Thoracic aorta endothelial cell (primary cell): ENCODE measurements at places on chromosomes 3 and 15. TPM values are rescaled to one million over a fixed set of nuclear protein-coding genes. Genes with fewer than 3 reads are reported as not detected.

The AADACL2 gene
- total RNA-seq: not detected in 2 replicates

The PLSCR5 gene
- not detected in 2 replicates for total RNA-seq

The ITIH1 gene
- not detected in 2 replicates for total RNA-seq

The LRRC49 gene
- total RNA-seq: 9.7 and 10.0 TPM in 2 replicates

The PLCH1 gene
- 0.14 and 0.27 TPM in 2 replicates for total RNA-seq

The SLC6A1 gene
- under 0.01 TPM in 1 of 2 replicates, not detected in the other for total RNA-seq

The POLQ gene
- total RNA-seq: 15.7 and 20.5 TPM in 2 replicates

The RCN2 gene
- total RNA-seq: 76.5 and 91.0 TPM in 2 replicates

The SERPINI1 gene
- 0.27 and 1.5 TPM in 2 replicates for total RNA-seq

The C3orf85 gene
- total RNA-seq: not detected in 2 replicates

The CLEC3B gene
- not detected in 2 replicates for total RNA-seq

The ADAMTS9 gene
- 138 and 392 TPM in 2 replicates for total RNA-seq

The SV2B gene
- not detected in 2 replicates for total RNA-seq

The ZXDC gene
- 20.5 and 23.1 TPM in 2 replicates for total RNA-seq

The CFAP44 gene
- total RNA-seq: 5.1 and 6.0 TPM in 2 replicates

The NDN gene
- total RNA-seq: 28.5 and 49.3 TPM in 2 replicates

The LPP gene
- 79.4 and 83.8 TPM in 2 replicates for total RNA-seq

The CCRL2 gene
- 14.6 and 15.4 TPM in 2 replicates for total RNA-seq

The TICRR gene
- total RNA-seq: 10.9 and 16.2 TPM in 2 replicates

The HIGD2B gene
- not detected in 2 replicates for total RNA-seq

The HACL1 gene
- total RNA-seq: 40.2 and 49.3 TPM in 2 replicates

The CD200R1 gene
- total RNA-seq: 0.07 TPM in 1 of 2 replicates, not detected in the other

The DGKG gene
- 0.13 and 0.36 TPM in 2 replicates for total RNA-seq

The ACTRT3 gene
- 5.3 and 5.6 TPM in 2 replicates for total RNA-seq
